ENCODE measurements at places on chromosomes 3 and 15.

DNA sequence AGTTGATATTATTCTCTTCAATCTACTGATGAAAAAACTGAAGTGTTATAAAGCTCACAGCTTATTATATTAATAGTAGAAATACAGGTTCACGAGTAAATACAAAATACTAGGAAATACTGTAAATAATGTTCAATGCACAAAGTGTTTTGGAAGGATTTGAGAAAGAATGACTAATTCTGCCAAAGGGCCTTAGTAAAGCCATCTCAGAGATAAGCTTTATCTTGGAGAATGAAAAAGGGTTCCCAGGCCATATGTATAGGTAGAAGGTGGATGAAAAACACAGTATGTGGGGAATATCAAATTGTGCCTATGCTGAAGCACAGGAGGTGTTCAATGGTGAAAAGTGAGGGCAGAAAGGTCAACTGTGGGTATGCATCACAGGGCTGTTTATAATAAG, 123.5 kb downstream of the CMSS1 start:
- DNase-seq, result no peak

DNA sequence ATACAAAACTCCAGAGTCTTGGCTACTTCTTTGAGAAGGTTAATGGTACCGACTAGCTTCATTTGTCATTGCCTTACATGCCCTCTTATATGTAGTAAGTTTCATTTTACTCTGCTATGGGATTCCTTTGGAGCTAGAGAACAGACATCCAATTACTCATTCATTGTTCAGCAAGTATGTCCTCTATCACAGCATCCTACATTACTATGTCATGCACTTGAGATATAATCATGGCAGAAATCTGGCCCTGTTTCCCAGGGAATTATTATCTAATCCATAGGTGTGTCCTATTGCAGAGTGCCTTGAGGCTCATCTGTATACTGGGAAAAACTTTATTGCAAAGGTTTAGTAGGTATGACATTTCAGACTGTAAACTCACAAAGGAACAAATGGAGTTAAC, 333.1 kb upstream of the NECTIN3 start:
- no peak for DNase-seq

- no peak for DNase-seq
Measured at GRCh38 chr3:52791928-52792327, 2.7 kb upstream of the ITIH3 start.

- no peak for DNase-seq
Measured at GRCh38 chr3:25043177-25043576, 384.9 kb upstream of the RARB start.

DNA sequence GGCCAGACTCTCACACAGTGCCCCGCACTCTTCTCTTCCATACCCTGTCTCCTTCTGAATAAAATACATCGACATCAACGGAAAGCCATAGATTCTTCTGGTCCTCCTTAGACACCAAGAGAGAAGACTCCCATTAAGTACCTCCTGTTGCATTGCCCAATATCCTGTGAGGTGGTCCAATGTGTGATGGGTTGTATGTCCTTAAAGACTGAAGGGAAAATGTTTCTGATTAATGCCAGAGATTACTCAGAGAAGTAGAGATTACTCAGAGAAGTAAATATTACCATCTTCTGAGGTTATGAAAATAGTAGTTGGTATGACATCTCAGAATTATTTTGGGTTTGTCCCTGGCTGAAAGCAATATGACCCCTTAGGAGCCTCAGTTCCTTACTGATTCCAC, 60.8 kb upstream of the GALNT15 start:
- DNase-seq, result no peak

GRCh38 chr3:88467191-88467590, 317.4 kb downstream of the C3orf38 start:
- no peak for DNase-seq

- peak; percentile 17 for DNase-seq
Measured at GRCh38 chr3:191329654-191330529, at the start of gene UTS2B. TSS of gene UTS2B (minus strand) at chr3:191330526. CDS start at chr3:191282189, 48,337 bp downstream.

DNA sequence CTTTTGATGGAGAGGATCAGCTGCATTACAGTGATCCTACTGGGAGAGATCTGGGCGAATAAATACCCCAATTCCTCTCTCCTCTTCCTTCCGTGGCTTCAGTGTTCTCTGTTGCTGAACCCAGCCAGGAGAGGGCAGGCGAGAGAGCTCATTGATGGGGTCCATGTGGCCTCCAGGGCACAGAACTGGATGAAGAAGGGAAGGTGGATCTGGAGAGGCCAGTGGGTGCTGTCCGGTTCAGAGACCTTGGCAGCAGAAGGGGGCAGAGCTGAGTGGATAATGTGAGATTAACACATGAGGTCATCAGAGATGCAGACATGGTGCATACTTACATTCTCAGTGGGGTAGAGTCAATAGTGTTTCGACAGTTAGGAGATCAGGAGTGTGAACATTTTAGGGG, 193.6 kb downstream of the CLSTN2 start:
- DNase-seq, result peak; percentile 86

- no peak for DNase-seq
Measured at GRCh38 chr3:126845920-126846715, 136.8 kb upstream of the PLXNA1 start.

- DNase-seq, result no peak
Measured at GRCh38 chr3:45273681-45274515, 47.8 kb upstream of the TMEM158 start.

- DNase-seq, result no peak
Measured at GRCh38 chr3:23325466-23326065, 122.4 kb downstream of the UBE2E2 start.

- DNase-seq, result no peak
Measured at GRCh38 chr3:71400986-71401451, 182.5 kb downstream of the FOXP1 start.

GRCh38 chr3:46395210-46395661, 11.6 kb downstream of the CCR5AS start:
- DNase-seq, result no peak

DNA sequence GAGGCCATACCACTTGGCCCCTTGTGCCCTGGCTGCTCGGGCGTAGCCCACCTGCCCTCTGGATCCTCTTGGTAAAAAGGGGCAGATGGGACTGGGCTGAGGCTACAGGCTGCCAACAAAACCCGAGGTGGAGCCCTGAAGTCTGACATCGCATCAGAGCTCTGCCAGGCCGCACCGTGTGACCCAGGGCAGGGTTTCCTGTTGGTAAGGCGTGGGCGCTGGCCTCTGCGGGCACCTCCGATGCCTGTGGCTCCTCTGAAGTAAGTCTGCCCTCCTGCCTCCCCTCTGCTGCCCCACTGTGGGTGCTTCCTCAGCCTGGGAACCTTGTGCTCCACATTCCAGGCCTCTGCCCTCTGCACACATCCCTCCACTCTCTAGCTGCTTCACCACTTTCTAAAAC, 8.9 kb downstream of the CHDH start:
- DNase-seq, result no peak

DNA sequence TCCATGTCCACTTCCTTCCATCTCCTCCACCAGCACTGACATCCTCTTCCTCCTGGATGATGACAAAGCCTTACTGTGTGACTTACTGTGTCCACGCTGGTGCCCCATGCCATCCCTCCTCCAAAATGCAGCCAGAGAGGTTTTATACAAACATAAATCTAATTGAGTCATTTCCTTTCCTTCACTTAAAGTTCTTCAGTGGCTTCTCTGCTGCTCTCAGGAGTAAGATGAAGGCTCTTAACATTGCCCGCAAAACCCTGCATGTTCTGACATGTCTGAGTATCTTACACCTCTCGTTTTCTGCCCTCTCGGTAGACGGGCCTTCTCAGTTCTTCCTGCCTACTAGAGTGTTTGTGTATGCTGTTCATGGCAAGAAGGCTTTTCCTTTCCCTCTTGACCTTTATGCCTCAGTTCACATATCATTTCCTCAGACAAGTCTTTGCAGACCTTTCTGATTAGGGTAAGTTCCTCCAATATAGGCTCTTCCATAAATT, 175.5 kb downstream of the CFAP20DC start:
- DNase-seq, result no peak

DNA sequence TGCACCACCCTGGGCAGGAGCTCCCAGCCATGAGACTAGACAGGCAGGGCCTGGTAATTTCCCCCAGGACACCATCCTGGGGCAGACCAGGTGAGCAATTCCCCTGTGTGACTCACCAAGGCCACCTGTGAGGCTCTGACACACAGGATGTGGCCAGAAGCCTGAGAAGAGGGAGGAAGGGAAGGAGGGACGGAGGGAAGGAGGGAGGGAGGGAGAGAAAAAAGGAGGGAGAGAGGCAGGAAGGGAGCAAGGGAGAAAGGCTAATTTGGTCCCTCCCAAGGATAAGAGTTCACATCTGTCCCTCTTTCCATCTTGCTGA, 25.9 kb downstream of the WNT7A start:
- DNase-seq, result no peak

DNA sequence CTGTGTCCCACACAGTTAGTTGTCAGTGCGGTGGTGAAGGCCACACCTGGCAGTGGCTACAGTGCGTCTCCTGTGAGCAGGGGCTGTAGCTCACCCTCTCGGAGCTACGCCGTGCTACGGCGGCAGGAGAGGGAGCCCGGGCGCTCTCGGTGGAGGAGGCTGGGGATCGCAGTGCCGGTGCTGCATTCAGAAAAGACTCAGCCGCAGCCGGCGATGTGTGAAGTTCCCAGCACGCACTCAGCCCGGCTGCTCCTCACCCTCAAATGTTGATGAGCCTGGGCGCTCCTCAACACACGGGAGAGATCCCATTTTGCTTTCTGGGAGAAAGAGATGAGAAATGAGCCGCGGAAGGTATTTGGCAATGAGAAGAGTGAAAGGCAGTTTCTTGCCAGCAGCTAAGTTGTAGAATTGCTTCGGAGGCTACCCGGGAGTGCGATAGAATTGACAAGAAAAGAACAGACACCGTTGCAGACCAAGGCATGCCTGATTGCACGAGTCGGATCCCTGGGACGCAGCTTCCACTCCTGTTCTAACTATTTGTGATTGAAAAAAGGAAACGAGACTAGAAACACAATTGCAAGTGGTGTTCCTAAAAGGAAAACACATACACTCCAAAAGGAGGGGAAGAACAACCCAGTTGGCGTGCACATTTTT, at the start of gene UNC13C:
UNC13C (plus strand) TSS at position 189 of the 654 bp plus-strand sequence. CDS start 34,463 bp downstream, outside the sequence.
- no peak for DNase-seq

DNA sequence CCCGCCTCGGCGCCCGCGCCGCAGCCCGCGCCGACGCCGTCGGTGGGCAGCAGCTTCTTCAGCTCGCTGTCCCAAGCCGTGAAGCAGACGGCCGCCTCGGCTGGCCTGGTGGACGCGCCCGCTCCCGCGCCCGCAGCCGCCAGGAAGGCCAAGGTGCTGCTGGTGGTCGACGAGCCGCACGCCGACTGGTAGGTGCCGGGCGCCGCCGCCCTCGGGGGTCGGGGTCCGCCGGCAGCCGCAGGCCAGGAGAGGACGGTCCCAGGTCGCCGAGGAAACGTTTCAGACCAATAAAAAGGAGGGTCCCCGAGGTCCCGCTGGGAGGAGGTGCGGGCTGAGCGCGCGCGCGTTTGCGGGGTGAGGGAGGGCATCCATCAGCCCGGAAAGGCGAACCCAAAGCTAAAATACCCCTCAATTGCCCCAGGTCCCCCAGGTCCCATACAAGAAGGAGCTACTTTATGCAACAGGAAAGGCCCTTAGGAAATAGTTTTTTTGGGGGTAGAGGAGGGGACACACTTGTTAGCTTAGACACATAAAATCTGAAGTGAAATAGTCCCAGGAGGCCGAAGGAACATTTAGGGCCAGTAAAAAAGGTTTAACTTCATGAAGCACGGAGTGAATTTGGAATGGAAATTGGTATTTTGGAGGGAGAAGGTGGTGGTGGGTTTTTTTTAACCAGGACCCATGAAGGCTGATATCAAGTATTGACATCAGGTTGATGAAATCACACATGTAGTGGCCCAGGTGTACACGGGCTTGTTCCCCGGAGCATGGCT, 739 bp downstream of the SYN2 start:
- DNase-seq, result no peak

DNA sequence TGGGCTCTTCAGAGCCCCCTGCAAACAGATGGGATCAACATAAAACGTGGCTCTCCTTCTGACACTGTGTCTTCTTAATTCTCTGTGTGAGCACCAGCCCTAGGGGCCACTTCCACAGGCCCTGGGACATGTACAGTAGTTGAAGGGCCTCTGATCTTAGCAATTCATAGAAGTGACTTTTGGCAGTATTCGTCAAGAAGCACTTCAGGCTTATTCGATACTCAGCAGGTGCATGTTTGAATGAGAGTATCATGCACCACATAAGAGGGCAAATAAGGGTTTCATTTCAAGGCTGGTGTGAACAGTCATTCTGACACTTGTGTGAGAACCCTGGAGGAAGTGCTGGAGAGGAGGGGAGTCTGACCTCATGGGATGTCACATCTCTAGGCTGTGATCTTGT, 113.9 kb downstream of the GABRG3 start:
- DNase-seq, result no peak

DNA sequence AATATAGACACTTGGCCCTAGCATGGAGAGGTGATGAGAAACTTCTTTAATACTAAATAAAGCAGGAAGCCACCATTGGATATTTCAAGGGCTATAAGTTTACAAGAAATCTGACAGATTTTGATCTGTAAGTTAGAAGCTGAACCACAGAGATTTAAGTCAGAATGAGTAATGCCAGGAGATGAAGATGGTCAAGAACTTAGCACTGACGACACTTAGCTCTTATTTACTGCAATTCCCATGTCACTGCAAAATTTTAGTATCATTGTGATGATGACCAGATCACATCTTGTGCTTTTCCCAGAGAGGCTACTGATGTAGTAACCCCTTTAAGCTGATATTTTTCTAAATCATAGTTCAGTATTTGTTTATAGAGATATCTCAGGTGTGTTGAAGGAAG, 59.4 kb upstream of the CD96 start:
- DNase-seq, result no peak

- no peak for DNase-seq
Measured at GRCh38 chr3:72144773-72145505, 360.0 kb upstream of the PROK2 start.

DNA sequence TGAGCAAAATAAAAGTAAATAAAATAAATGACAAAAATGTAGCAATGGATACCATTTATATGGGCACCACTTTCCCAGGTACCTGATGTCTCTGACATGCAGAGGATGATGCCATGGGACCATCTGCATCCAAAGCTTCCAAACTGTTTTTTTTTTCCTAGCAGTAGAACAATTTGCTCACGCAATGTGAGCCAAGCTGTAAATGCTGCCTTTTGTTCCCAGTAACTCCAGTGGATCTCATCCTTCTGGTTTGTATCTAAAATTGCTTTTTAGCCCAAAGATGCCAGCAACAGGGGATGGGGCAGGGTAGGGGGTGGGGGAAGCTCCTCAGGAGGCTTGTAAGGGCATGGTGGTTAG, 32.7 kb downstream of the SLC12A8 start:
- DNase-seq, result no peak

- no peak for DNase-seq
Measured at GRCh38 chr3:188051801-188052168, 102.2 kb upstream of the LPP start.

DNA sequence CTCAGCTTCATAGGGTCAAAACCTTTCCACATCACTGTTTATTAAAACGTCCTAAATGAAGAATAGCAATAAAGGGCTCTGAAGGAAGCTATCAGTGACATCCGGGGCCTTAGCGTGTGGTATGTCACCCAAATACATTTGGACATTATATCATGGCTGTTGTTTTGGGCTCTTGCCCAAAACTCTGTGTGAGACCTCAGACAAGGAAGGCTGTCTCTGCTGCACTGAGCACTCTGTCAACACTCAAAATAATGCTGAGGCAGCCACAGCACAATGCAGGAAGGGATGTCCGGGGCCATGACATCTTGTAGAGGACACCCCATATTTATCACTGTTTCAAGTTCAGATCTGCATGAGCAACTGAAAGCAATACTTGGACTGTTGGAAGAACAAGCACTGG, 293.8 kb upstream of the WNT5A start:
- DNase-seq, result no peak

- DNase-seq, result no peak
Measured at GRCh38 chr15:89591834-89592233, 16.6 kb downstream of the TICRR start.
